Aortic smooth muscle cell (primary cell): ENCODE measurements at places on chromosomes 12 and 14. TPM values are rescaled to one million over a fixed set of nuclear protein-coding genes. Genes with fewer than 3 reads are reported as not detected.

The GPRC5A gene
- total RNA-seq = 4.4 and 8.7 TPM in 2 replicates

The ACRBP gene
- 0.13 and 0.25 TPM in 2 replicates for total RNA-seq

The EIF2S3B gene
- 0.93 and 1.3 TPM in 2 replicates for total RNA-seq

The SLC6A13 gene
- total RNA-seq = 0.13 and 0.19 TPM in 2 replicates

The PRR4 gene
- total RNA-seq = 0.53 and 2.2 TPM in 2 replicates

The RDH12 gene
- total RNA-seq = not detected in 2 replicates

The BMP4 gene
- total RNA-seq = 2.4 and 8.6 TPM in 2 replicates

The DCN gene
- total RNA-seq = 129 and 306 TPM in 2 replicates

The KLRG1 gene
- total RNA-seq = 0.37 and 0.53 TPM in 2 replicates

The PKP2 gene
- total RNA-seq = 0.06 TPM in 1 of 2 replicates, not detected in the other

The LGR5 gene
- 0.79 and 2.1 TPM in 2 replicates for total RNA-seq

The KIAA0586 gene
- 20.6 and 23.5 TPM in 2 replicates for total RNA-seq

The KRT71 gene
- not detected in 2 replicates for total RNA-seq

The CDKN3 gene
- total RNA-seq = 52.8 and 68.6 TPM in 2 replicates

The CCDC38 gene
- under 0.01 TPM in 2 replicates for total RNA-seq

The CLEC1B gene
- total RNA-seq = not detected in 2 replicates

The SERPINA3 gene
- 0.81 and 1.6 TPM in 2 replicates for total RNA-seq

The AMN1 gene
- total RNA-seq = 18.0 and 20.6 TPM in 2 replicates

The PEX5 gene
- 18.0 and 21.4 TPM in 2 replicates for total RNA-seq

The CCDC177 gene
- not detected in 2 replicates for total RNA-seq

The SRRM4 gene
- not detected in 2 replicates for total RNA-seq
